ENCODE measurements at places on chromosomes 11 and 22. TPM values are rescaled to one million over a fixed set of nuclear protein-coding genes. Genes with fewer than 3 reads are reported as not detected.

The ARHGAP20 gene
- 0.11 TPM for total RNA-seq

DNA sequence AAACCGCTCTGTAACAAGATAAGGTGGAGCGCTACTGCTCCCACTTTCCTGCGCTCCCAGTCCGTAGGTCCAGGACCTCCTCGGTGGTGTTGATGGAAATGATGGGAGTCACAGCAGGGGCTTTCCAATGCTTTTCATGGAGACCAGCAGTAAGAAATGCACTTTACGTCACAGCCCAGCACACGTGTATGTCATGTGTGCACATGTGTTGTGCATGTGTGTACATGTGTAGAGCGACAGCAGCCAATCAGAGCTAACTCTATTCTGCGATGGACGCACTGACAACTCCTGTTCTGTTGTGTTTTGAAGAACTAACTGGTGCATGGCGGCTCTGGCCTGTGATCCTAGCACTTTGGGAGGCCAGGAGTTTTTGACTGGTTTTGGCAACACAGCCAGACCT lies 1.2 kb downstream of the CHID1 start:
- DNase-seq, result no peak

The UBQLNL gene
- 0.29 TPM for total RNA-seq

GRCh38 chr11:37817727-37818270 lies 1219.8 kb upstream of the RAG2 start:
- DNase-seq, result no peak

Measured in activated B cell treated with CpG ODN at 0.5 μM for 24 hours (primary cell).